ENCODE measurements at places on chromosomes 12 and 14.

DNA sequence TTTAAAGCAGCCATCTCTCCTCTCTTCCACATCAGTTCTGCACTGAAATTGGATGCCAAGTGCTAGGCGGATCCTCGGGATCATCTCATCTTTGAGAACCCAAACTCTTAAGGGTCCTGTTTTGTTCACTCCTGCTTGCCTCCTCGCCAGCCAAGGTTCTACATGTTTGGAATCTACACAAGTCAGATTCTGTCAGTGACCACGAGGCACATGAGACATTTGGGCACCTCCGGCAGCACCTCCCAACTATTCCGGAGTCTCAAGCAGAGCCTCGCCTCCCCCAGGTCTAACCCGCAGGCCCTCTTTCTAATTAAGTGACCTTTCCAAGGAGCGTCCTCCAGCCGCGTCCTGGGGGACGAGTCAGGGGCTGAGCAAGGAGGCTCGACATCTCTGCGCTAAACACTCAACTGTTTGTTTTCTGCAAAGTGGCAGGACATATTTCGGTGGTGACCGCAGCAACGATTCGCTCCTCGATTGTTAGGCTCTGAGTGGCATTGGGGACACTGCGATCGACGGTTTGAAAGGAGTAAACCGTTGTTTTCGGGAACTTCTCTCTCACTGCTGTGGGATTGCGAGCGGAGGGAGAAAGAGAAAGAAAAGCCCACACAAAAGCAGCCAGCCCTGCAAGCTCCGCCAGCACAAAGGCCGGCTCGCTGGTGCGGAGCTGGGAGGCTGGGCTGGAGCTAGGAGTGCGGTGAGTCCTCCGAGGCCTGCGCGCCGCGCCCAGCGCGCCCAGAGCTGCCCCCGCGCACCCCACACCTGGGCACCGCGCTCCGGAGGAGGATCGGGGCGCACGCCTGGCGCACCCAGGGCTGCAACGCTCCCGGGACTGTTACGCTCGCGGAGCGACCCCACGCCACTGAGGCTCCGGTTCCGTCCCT lies 640 bp downstream of the ARMH4 start:
- peak; percentile 36 for DNase-seq

DNA sequence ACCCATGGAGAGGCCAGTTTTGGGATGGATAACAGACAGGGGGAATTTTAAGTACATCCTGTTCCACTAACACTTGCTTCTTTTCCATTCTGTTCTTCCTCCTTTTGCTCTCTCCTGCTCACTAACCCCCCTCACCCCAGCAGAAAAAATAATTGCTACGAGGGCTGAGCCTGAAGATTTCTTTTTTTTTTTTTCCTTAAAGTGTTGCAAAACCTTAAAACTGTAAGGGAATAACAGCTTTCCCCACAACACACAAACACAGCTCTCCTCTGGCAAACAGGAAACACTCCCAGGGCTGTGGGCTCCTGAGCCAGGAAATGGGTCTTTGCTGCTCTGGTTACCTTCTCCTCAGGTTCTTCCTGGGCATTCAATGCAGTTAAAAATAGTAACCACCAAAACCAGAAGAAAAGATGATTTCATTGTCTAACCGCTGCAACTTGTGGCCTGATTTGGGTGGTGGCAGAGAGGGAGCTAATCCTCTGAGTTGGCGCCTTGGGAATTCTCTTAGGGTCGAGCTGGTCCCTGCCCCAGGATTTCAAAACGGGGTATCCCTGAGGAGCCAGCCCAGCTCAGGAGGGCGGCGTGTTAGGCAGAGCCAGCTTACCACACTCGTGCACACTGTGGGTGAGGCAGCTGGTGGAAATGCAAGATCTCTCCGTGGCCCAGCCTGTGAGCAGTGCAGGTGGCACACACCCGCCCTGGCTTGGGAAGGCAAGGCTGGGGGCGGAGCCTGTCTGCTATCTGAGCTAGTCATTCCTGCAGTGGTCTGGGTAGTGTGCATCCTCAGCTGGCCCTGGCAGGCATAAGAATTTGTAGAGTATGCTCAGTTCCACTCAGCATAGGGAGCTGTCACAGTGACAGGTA lies 17.1 kb upstream of the EMP1 start:
- DNase-seq, result peak; percentile 89

DNA sequence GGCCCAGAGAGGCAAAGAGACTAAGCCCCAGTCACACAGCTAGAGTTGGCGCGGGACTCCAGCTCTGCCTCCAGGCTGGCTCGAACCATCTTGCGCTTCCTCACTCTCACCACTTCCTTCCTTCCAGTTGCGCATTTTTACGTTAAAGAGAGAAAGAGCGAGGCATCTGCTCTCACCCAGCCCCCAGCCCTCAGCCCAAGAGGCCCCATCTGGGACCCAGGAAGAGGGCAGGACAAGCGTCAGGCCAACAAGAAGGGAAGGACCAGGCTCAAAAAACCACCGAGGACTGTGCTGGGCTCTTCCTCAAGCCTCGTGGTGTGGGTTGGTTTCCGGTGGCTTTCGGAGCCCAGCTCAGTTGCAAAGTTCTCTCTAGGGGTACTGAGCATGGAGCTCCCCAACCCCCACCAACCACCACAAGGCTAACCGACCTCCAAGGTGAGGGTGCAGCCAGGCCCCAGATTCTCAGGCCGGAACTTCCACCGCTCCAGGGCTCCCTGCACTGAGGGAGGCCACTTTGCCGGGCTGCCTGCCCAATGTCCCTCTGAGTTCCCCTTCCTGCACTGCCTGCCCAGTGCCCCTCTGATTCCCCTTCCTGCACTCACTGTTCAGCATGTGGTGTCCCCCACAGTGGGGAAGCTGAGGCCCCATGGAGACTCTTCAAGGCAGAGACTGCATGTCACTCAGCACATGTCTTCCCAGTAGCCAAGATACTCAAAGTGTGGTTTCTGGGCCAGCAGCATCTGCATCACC lies 35.9 kb downstream of the TESC start:
- peak; percentile 85 for DNase-seq

GRCh38 chr14:103856105-103856504 lies 8.7 kb upstream of the PPP1R13B start:
- no peak for DNase-seq

DNA sequence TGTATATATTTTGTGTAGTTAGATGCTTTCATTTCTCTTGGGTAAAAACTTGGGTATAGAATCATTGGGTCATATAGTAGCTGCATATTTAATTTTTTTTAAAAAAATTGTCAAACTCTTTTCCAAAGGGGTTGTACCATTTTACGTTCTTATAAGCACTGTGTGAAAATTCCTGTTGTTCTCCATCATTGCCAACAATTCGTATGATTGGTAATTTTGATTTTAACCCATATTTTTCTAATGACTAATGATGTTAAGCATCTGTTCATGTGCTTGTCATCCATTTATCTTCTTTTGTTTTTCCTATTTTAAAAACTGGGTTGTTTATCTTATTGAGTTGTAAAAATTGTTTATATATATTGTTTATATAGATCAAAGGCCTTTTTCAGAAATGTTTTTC lies 77.4 kb downstream of the OTOGL start:
- no peak for DNase-seq

- DNase-seq, result no peak
Observed at GRCh38 chr12:65930114-65930828, 106.0 kb downstream of the HMGA2 start.

DNA sequence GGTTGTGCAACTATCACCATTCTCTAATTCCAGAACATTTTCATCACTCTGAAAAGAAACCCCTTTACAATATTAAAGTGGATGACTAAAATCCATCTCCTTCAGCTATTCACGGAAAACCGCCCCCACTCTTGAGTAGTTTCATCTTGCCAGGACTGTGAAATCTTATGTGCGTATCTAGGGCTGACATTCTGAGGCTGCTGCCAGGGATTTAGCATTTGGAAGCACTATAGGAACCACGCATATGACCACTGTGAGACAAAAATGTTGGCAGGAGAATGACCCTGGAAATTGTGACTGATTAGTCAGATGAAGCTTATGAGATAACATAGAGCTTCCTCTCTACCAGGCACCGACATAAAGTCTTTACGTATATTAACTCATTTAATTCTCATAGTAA lies 305.2 kb upstream of the PDE3A start:
- no peak for DNase-seq

GRCh38 chr14:90295870-90296516 lies 35.7 kb downstream of the NRDE2 start:
- peak; percentile 53 for DNase-seq

DNA sequence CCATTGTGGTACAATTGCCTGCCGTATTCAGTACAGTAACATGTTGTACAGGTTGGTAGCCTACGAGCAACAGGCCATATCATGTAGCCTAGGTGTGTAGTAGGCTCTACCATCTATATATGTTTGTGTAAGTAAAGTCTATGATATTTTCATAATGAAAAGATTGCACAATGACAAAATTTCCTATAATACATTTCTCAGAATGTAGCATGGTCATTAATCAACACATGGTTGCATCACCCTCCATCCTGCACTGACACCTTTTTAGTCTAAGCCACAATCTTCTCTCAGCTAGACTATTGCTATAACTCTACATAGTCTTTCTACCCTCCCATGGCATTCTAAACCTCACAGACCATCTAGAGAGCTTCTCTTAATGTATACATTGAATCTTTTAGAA lies 158.5 kb upstream of the HMGA2 start:
- DNase-seq, result peak; percentile 9

DNA sequence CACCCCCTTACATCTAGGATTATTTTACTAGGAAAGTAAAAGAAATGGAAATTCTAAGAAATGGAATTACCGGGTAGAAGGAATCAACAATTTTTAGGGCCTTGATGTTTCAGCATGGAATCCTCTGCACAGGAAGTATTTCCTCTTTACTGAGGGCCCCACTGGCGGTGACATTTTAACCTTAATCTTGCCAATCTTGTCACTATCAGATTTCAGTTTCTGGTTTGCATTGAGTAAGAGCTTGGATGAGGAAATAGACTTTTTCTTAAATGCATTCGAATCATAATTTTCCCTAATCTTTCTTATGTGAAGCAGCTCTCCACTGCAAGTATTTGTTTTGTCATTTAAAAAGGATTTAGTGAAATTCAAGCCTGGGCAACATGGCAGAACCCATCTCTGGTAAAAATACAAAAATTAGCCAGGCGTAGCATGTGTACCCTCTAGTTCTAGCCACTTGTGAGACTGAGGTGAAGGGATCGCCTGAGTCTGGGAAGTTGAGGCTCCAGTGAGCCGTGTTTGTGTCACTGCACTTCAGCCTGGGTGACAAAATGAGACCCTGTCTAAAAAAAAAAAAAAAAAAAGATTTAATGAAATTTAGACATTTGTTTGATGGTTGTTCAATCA lies 40.7 kb downstream of the TPCN1 start:
- DNase-seq, result peak; percentile 81

- peak; percentile 96 for DNase-seq
Observed at GRCh38 chr12:12788675-12789368, 3.4 kb downstream of the APOLD1 start.

GRCh38 chr14:102708494-102708893 lies 68.8 kb upstream of the TRAF3 start:
- DNase-seq, result no peak

GRCh38 chr12:5856692-5857091 lies 88.4 kb downstream of the ANO2 start:
- no peak for DNase-seq

DNA sequence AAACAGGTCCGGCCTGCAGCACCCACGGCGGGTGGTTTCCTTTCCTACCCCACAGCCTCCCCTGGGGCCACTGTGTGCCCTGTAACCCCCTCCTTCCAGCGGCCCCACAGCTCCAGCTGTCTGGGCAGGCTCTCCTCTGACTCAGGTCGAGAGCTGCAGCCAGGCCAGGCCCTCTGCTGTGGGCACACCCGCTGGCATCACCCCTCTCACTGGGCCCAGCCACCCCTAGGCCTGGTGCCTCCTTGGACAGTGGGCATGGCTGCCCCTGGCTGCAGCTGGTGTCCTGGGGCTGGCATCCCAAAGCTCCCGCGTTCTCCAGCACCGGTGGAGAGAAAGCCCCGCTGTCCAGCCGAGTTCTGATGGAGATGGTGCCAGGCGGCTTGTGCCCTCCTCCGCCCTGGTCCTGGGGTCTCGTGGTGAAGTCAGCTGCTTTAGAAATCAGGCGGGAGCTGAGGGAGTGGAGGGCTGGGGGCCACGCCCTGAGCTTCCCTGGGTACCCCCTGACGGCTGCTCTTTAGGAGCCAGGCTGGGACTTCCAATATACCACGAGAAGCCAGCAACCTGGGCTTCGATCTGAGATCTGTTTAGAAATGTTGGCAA lies 114.9 kb downstream of the KIF26A start:
- DNase-seq, result no peak

DNA sequence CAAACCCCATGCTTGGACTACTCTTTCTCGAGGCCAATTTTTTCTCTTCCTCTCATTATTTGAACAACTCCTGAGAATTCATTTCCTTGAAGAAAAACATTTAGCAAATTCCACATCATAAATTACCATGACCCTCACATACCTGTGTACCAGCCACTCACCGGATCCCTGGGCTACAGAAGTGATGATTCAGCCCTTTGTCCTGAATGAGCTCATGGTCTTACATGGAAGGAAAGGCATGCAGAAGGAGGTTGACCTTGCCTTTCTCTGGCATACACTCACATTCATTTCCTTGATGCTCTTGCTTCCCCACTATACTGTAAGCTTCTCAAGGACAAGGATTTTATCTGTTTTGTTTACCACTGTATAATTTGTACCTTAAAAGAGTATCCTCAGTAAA lies 191.5 kb downstream of the SLC5A8 start:
- no peak for DNase-seq

DNA sequence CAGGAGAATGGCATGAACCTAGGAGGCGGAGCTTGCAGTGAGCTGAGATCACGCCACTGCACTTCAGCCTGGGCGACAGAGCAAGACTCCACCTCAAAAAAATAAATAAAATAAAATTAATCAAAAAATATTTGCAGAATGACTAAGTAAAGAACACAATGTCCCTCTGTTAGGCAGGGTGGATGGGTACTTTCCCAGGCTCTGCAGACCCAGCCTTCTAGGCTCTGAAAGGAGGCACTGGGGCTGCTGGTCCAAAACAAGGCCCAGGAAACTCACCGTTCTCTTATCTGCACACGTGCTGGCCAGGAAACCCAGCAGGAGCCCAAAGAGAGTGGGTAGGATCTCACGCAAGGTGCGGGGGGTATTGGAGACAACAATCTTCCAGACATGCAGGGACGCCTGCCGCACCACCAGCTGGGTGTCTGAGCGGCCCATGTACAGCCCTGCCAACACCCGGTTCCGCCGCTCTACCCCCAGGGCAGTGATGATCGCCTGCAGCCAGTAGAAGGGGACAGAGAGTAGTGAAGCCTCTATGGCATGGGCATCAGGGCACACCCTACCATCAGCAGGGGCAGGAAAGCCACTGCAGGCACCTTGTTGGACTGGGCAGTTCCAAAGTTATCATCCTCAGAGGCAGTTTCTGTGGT lies 25.8 kb upstream of the RAB35 start:
- DNase-seq, result no peak

DNA sequence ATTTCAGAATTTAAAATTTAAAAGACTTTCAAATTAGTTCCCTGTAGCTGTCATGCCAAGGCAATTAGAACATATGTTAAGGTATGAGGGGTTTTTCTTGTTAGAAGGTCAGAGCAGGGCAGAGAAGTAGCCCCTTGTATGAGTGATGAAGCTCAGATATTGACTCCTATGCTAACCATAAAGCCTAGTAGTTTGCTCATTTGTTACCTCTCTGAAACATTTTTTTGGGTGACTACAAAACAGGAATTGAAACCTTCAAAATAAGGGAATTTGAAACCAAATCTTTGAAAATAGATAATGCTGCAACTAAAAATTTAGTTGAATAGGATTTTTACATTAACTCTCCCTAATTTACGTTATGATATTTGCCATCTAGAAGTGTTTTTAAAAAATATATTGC lies 333.5 kb downstream of the NAV3 start:
- no peak for DNase-seq

GRCh38 chr12:100716945-100717732 lies 77.4 kb upstream of the ANO4 start:
- no peak for DNase-seq
